Lower lobe of right lung (tissue), 2 donors: ENCODE measurements at places on chromosomes 2 and 18. TPM values are rescaled to one million over a fixed set of nuclear protein-coding genes. Genes with fewer than 3 reads are reported as not detected.

- peaks cover 2% of the 10 kb centered on the region for H3K4me1 ChIP-seq
- no peak for DNase-seq
- no peaks in the 10 kb centered on the region for H3K36me3 ChIP-seq
- H3K27me3 ChIP-seq, result no peaks in the 10 kb centered on the region
Measured at GRCh38 chr2:15678909-15679308, 87.2 kb downstream of the DDX1 start.

Gene ABCG5
- not detected for total RNA-seq

DNA sequence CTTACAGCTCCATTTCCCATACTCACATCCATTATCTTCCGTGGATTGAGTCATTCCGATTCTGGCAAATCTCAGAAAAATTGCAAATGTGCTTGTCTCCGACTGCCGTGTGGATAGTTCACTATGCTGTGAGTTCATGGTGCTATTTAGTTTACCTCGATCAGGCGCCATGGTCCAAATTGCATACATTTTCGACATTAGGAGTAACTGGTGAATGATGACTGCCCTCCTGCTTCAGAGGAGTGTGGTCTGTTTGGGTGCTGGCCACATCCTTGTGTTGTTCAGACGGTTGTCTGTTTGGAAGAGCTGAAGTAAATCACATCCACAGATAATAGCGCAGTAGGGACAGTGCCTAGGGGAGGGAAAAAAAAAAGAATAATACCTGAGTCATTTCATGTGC lies 439.5 kb downstream of the ZNF516 start:
- H3K4me3 ChIP-seq, result no peak overlapping the region
- no peaks in the 10 kb centered on the region for H3K36me3 ChIP-seq
- DNase-seq, result no peak
- H3K27ac ChIP-seq, result no peak overlapping the region
- H3K4me1 ChIP-seq, result no peaks in the 10 kb centered on the region

GRCh38 chr2:55567298-55567697 lies 47.8 kb downstream of the CFAP36 start:
- no peak for DNase-seq
- H3K4me1 ChIP-seq, result no peaks in the 10 kb centered on the region
- no peak overlapping the region for H3K27ac ChIP-seq

Gene RAB6D
- not detected for total RNA-seq

DNA sequence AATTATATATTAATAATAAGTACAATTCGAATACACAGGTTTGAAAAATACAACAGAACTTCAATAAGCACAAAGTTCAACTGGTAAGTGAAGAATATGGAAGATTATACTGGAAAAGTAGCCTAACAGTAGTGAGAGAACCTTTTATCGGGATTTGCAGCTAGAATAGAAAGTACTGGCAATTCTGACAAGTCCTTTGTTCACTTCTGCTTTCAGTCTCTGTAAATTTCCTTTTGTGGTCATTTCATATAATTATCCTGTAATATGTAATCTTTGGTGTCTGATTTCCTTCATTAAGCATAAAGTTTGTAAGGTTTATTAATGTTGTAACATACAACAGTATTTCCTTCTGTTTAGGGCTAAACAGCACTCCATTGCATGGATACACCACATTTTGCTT lies 67.2 kb downstream of the CUL3 start:
- no peak overlapping the region for H3K27ac ChIP-seq
- DNase-seq, result no peak
- peaks cover 39% of the 10 kb centered on the region for H3K4me1 ChIP-seq
- H3K36me3 ChIP-seq, result peaks cover 4% of the 10 kb centered on the region

GRCh38 chr2:237208373-237209260 lies 122.9 kb downstream of the COPS8 start:
- peak overlapping the region; percentile 53 for H3K27ac ChIP-seq
- H3K27me3 ChIP-seq, result no peaks in the 10 kb centered on the region
- no peaks in the 10 kb centered on the region for H3K36me3 ChIP-seq
- no peak overlapping the region for H3K4me3 ChIP-seq

Gene SRD5A2
- 1.2 TPM for total RNA-seq

GRCh38 chr18:77065221-77065981 lies 67.2 kb downstream of the MBP start:
- H3K27ac ChIP-seq, result peak overlapping the region; percentile 81
- H3K4me1 ChIP-seq, result peaks cover 91% of the 10 kb centered on the region
- H3K27me3 ChIP-seq, result no peaks in the 10 kb centered on the region

GRCh38 chr2:146817613-146818012 lies 1027.2 kb upstream of the ACVR2A start:
- H3K36me3 ChIP-seq, result no peaks in the 10 kb centered on the region
- no peak overlapping the region for H3K27ac ChIP-seq
- H3K4me3 ChIP-seq, result no peak overlapping the region
- no peaks in the 10 kb centered on the region for H3K4me1 ChIP-seq

GRCh38 chr2:98296440-98296839 lies 49.8 kb upstream of the CNGA3 start:
- H3K4me3 ChIP-seq, result no peak overlapping the region
- no peak for DNase-seq
- no peak overlapping the region for H3K27ac ChIP-seq
- H3K4me1 ChIP-seq, result no peaks in the 10 kb centered on the region

Gene FBXO15
- 4.2 TPM for total RNA-seq

DNA sequence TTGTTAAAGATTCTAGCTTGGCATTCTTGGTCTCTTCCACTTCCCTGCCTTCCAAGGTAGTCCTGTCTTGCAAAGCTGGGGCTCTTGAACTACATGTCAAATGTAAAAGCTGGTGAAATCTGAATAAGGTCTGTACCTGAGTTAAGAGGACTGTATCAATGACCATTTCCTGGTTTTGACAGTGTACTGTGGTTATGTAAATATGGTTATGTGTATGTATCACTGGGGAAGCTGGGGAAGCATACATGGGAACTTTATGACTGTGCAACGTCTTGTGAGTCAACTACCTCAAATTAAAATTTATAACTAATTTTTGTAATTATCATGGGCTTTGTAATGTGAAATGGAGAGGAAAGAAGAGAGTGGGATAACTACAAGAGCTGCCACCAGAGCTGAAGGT lies 81.7 kb downstream of the COL4A4 start:
- H3K27me3 ChIP-seq, result no peaks in the 10 kb centered on the region
- no peak overlapping the region for H3K4me3 ChIP-seq
- no peak for DNase-seq
- no peak overlapping the region for H3K27ac ChIP-seq

Gene CCL20
- total RNA-seq, result 1.6 TPM

DNA sequence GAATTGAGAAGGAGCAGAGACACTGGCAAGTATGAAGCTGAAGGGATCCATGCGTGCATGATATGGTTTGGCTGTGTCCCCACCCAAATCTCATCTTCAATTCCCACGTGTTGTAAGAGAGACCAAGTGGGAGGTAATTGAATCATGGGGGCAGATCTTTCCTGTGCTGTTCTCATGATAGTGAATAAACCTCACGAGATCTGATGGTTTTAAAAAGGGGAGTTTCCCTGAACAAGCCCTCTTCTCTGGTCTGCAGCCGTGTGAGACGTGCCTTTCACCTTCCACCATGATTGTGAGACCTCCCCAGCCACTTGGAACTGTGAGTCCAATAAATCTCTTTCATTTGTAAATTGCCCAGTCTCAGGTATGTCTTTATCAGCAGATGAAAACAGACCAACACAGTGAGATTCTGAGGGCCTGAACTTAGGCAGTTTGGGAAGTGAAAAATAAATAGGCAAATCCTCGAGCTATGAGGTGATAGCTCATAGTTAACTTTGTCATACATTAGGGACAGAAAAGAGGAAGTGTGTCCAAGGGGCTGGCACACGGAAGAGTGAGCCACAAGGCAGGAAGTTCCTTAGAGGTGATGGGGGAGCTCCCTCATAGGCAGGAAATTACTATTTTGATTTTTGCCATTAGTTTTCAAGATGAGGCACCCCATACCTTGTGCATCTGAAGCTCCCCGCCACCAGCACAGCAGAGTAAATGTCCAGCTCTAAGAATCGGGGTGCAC lies 658.8 kb upstream of the ID2 start:
- H3K4me1 ChIP-seq, result no peaks in the 10 kb centered on the region
- H3K4me3 ChIP-seq, result no peak overlapping the region
- no peaks in the 10 kb centered on the region for H3K27me3 ChIP-seq

DNA sequence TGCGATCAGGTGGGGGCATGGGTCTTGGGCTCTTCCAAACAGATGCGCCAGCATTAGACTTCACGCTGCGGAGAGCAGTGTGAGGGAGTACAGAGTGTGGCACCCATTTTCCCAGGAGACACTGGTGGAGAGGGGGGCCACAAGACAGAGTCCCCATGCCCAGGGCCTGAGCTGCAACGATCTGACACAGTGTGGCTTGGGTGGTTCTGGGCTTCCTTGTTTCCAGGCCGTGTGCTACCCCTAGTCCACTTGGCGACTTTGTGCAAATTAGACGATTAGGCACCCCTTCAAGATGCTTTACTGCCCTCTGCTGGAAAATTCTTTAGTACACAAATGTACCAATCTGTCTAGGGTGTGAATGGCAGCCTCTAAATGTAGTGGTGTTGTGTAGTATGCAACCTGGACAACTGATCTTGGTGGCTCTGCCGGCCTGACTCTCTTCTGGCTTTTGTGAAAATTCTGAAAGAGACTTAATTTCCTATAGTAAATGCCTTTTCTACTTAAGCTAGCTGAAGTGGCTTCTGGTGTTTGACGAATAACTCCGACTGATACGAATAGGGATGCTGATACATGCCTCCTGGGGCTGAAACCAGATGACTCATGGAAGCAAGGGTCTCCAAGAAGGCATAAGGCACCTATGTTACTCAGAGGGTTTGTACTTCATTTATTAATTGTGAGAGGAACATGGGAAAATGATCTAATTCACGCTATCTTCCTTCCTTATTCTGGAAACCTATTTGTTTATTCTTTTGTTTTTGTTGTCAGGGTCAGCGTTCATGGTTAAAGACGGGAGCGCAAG lies 92.3 kb upstream of the SMAD2 start:
- H3K4me1 ChIP-seq, result peaks cover 17% of the 10 kb centered on the region
- H3K27me3 ChIP-seq, result no peaks in the 10 kb centered on the region
- no peaks in the 10 kb centered on the region for H3K36me3 ChIP-seq
- DNase-seq, result no peak
- no peak overlapping the region for H3K27ac ChIP-seq
- H3K4me3 ChIP-seq, result no peak overlapping the region

- no peak for DNase-seq
- H3K27me3 ChIP-seq, result no peaks in the 10 kb centered on the region
- peaks cover 7% of the 10 kb centered on the region for H3K4me1 ChIP-seq
- H3K27ac ChIP-seq, result no peak overlapping the region
Measured at GRCh38 chr2:28613186-28613585, 117.3 kb downstream of the PLB1 start.

DNA sequence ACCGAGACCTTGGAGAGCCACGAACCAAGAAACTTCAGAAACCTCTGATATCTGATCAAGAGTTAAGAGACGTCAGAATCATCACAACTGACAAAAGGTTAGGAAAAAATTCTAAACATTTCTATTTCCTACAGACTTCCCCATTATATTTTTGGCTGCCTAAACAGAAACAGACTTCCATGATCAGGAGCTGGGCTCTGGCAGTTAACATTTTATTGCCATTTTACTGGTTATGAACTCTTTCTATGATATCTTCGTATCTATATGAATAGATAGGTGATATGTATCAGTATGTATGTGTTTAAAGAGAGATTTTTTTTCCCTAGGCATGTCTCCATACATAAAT lies 31.1 kb upstream of the PPP1R1C start:
- DNase-seq, result no peak
- peak overlapping the region; percentile 16 for H3K27ac ChIP-seq
- no peaks in the 10 kb centered on the region for H3K27me3 ChIP-seq

GRCh38 chr2:229674830-229675530 lies 39.4 kb downstream of the DNER start:
- H3K27me3 ChIP-seq, result peaks cover 11% of the 10 kb centered on the region
- no peak overlapping the region for H3K4me3 ChIP-seq
- H3K27ac ChIP-seq, result no peak overlapping the region
- H3K36me3 ChIP-seq, result no peaks in the 10 kb centered on the region
- H3K4me1 ChIP-seq, result no peaks in the 10 kb centered on the region

- H3K27me3 ChIP-seq, result no peaks in the 10 kb centered on the region
- H3K36me3 ChIP-seq, result no peaks in the 10 kb centered on the region
- no peaks in the 10 kb centered on the region for H3K4me1 ChIP-seq
- no peak overlapping the region for H3K27ac ChIP-seq
- DNase-seq, result no peak
Measured at GRCh38 chr2:101900375-101900774, 91.4 kb upstream of the IL1R2 start.

- no peaks in the 10 kb centered on the region for H3K27me3 ChIP-seq
- H3K36me3 ChIP-seq, result no peaks in the 10 kb centered on the region
- H3K4me1 ChIP-seq, result no peaks in the 10 kb centered on the region
- no peak overlapping the region for H3K4me3 ChIP-seq
Measured at GRCh38 chr2:75098856-75099255, 100.5 kb downstream of the TACR1 start.

DNA sequence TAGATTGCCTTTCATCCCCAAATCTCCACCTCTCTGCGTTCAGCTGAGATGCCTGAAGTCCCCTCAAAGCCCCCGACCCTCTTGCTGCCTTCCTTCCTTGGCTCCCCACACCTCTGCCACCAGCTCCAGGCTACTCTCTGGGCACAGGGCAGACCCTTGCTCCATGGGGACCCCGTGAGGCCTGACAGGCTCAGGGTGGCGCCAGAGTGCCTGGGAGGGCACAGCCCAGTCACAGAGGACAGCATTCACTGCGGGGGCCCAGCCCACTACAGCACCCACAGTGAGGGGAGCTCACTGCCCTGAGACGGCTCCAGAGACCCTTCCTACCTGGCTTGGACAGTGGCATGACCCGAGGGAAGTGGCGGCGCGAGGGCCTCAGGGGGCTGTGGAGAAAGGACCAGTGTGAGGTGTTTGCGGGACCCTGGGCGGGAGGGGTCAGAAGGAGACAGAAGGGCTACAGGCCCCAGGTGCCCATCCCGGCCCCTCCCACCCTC lies 51.0 kb downstream of the AQP12A start:
- H3K4me1 ChIP-seq, result no peaks in the 10 kb centered on the region
- H3K36me3 ChIP-seq, result no peaks in the 10 kb centered on the region
- no peak overlapping the region for H3K27ac ChIP-seq
- no peak for DNase-seq
